Gastrocnemius medialis (tissue), 4 donors: ENCODE measurements at places on chromosomes 4 and X.
A peak's percentile ranks its signal among the peaks of the same experiment; 100 is the strongest.

DNA sequence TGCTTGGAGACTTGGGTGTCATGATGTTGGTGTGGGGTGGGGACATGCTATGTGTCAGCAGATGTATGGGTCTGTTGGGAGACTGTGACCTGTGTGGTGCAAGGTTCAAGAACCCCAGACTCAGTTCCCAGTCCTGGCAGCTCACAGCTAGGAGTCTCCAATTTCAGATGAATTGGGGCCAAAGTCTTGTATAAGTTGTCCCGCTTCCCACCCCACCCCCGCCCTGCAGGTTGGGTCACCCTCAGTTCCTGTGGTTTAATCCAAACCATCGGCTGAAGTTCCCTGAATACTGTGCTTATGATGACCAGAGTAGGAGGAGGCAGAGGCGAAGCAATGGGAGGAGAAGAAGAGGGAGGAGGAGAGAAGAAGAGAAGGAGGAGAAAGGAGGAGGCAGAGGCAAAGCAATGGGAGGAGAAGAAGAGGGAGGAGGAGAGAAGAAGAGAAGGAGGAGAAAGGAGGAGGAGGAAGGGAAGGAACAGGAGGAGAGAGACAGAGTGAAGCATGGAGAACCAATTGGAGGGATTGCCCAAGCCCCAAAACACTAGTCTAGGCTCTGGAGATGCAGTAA, 112.6 kb downstream of the EFNB1 start:
- DNase-seq, result no peak

DNA sequence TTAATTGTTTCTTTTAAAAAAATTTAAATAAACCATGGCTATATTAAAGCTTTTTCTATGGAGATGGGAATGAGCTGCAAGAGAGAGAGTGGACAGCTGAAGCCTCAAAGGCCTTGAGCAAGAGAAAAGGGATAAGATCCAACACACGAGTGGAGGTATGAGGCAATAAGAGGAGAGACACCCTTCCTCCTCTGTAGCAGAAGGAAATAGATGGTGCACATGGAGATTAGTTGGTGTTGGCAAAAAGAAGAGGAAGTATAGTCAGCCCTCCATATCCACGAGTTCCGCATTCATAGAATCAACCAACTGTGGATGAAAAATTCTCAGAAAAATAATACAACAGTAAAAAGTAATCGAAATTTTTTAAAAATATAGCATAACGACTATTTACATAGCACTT, 3.2 kb downstream of the CXorf38 start:
- DNase-seq, result peak; percentile 28

DNA sequence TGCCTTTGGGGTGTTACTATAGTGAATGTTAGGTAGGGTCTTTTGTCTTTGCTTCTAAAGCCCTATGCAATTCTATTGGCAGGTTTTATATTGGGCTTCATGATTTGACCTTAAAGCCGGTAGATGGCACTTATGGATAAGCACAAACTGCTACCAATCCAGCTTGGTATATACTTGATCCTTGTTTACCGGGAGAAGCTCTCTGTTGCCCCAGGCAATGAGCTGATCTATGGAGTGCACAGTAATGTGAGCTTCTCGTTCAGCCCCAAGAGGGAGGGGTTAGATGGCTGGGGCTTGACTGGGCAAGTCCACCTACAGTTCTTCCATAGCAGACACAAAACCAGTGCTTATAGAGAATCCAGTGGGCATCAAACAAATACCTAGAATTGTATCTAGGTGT, 287.2 kb upstream of the CT83 start:
- no peak for DNase-seq

- no peak for DNase-seq
These were observed 65.6 kb downstream of the JAKMIP1 start for GRCh38 chr4:6134612-6135220.

- no peak for DNase-seq
These were observed 206.9 kb downstream of the GLUD2 start for GRCh38 chrX:121254336-121254735.
